Posterior vena cava (tissue), 2 donors: ENCODE measurements at places on chromosomes 7 and 10.
A peak's percentile ranks its signal among the peaks of the same experiment; 100 is the strongest.

- no peak for DNase-seq
Measured at GRCh38 chr10:112815269-112816032, 134.6 kb upstream of the TCF7L2 start.

DNA sequence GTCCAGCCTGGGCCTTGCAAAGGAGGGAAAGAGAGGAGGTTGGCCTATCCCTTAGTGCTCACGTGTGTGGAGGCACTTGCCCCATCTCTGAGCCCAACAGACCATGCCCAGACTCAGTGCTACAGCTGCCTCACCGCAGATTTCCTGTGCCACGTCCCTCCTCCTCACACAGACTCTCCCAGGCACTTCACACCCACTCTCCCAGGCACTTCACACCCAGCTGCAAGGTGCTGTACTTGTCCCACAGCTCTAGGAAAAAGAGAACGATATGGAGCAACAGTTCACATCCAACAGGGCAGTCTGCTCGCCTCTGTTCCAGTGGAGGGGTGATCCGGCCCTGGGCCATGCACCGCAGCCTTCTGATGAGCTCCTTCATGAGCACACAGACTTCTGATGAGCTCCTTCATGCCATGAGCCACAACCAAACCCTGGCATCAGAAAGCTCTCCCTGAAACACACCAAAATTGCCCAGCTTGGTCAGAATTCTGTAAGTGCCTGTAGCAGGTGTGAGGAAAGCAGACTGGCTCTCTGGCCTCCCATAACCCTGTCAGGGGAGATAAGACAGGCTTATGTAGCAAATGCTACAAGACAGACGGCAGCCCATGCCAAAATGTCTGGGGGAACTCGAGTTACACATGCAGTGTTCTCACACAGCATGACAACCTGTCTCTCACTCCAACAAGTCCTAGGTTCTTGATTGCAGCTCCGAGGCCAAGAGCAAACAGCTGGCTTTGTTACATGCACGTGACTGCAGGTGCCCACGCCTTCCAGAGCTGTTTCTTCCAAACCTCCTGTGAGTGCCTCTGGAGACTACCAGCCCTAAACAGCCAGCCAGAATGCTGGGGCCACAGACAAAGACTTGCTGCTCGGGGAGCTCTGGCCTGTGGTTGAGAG, 348.5 kb downstream of the GRID1 start:
- no peak for DNase-seq

GRCh38 chr7:34019301-34019790, 114.0 kb downstream of the BMPER start:
- no peak for DNase-seq

- DNase-seq: no peak
Measured at GRCh38 chr10:31582365-31583052, 263.5 kb downstream of the ZEB1 start.

GRCh38 chr10:22285130-22285529, 31.1 kb upstream of the COMMD3 start:
- no peak for DNase-seq

GRCh38 chr7:7843240-7843639, 124.8 kb upstream of the RPA3 start:
- DNase-seq: no peak

GRCh38 chr7:90625562-90625961, 29.4 kb downstream of the CDK14 start:
- no peak for DNase-seq

DNA sequence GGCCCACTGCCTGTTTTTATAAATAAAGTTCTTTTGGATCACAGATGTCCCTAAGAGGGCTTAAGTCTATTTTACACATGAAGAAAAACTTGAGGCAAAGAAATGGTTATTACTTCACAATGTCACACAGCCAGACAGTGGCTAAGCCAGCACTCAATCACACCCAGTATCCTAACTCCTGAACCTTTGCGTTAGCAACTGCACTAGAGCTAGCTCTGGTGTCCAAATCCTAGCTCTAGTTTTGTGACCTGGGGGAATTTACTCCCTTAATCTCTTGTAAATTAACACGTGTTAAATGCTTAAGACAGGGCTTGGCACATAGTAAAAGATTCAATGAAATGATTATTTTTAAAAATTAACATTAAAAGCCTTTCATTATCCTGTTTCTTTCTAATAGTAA, 49.0 kb upstream of the TPK1 start:
- DNase-seq: no peak

- no peak for DNase-seq
Measured at GRCh38 chr7:106039486-106040060, 72.5 kb downstream of the SYPL1 start.

- DNase-seq: no peak
Measured at GRCh38 chr7:93923296-93923695, 1.8 kb downstream of the GNG11 start.

GRCh38 chr7:136868496-136869000, at the start of gene CHRM2:
Gene CHRM2, plus strand, starts transcription at chr7:136868652. Its CDS starts 146,214 bp downstream, at chr7:137014866.
- DNase-seq: no peak

DNA sequence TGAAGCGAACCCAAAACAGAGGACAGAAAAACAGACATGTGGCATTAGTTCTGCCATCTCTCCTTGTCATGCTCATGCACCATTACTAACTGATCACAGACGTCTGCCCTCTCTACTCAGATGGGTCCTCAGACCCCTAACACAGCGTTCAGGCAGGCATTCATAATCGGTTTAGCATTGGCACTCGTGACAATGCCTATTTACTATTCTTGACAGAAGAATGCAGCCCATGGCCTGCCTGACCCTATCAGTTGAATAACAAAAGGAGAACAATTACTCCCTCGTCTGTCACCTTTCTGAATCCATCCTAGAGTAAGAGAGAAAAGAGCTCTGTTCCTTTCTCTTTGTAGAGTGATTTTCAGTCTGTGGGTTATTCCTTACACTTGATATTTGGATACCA, 194.6 kb upstream of the PHYHIPL start:
- no peak for DNase-seq

- DNase-seq: no peak
Measured at GRCh38 chr10:6916601-6917000, 336.5 kb upstream of the PRKCQ start.

- DNase-seq: no peak
Measured at GRCh38 chr7:134645478-134645877, 1.2 kb upstream of the BPGM start.

GRCh38 chr7:1664711-1665548, 5.1 kb upstream of the ELFN1 start:
- peak; percentile 86 for DNase-seq

DNA sequence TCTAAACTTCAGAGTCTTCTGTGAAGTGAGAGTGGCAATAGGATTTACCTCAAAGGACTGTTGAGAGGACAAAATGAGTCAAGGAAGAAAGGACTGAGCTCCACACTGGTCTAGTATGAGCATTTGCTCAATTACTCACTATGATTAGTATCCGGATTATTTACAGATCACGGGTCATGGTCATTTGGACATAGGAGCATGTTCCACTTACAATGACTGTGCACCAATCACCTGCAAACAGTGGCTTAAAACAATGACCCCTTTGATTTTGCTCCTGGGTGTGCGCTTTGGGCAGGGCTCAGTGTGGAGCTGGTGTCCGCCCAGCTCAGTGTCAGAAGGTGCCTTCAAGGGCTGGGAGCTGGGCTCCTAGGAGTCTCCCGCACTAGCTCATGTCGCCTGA, 225.4 kb downstream of the TCERG1L start:
- DNase-seq: peak; percentile 35

GRCh38 chr10:131669838-131670237, 231.0 kb upstream of the PPP2R2D start:
- DNase-seq: no peak

GRCh38 chr10:46006219-46006618, 24.2 kb downstream of the NCOA4 start:
- no peak for DNase-seq

DNA sequence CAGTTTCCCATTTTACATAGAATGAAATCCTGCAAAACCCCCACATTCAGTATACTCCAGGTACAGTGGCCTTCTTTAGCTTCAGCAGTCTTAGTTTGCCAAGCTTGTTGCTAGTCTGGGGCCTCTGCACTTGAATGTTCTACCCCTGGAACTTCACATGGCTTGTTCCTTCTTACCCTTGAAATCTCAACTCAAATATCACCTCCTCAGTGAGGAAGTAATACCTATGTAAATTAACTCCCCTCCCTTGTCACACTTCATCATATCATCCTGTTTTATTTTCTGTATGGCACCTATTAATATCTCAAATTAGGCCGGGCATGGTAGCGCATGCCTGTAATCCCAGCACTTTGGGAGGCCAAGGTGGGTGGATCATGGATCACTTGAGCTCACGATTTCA, 163.8 kb upstream of the KAT6B start:
- DNase-seq: no peak

- DNase-seq: no peak
Measured at GRCh38 chr10:118209215-118209614, 132.9 kb downstream of the FAM204A start.

DNA sequence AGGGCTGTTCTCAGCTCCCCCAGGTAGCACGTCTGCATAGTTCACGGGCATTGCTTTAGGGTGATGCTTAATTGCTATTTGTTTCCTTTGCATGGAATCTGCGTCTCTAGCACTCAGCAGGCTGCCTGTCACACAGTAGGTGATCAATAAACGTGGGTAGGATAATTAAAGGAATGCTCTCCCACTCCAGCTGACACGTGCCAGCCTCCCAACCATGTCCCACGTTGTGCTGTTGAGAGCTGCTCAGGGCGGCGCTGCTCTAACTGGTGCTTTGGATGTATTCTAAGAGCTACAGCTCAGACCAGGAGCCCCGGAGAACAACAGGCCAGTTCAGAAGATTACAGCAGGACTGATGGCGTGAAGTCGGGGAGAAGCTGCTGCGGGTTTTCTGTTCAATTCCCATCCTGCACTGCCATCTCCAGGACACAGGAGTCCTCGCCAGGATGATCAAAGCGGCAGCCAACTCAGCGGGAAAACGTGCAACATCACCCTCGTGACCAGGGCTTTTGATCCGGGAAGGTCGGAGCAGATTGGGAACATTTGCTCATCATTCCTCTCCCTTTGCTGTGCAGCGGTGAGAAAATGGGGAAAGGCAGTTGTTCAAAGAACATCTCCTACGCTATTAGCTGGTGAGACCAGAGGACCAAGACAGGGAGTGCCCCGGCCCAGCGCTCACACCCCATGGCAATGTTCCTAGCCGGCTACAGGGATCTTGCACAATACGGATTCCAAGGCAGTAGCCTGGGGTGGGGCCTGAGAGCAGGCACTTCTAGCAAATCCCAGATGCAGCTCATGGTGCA, 50.5 kb upstream of the FOXK1 start:
- DNase-seq: peak; percentile 95

DNA sequence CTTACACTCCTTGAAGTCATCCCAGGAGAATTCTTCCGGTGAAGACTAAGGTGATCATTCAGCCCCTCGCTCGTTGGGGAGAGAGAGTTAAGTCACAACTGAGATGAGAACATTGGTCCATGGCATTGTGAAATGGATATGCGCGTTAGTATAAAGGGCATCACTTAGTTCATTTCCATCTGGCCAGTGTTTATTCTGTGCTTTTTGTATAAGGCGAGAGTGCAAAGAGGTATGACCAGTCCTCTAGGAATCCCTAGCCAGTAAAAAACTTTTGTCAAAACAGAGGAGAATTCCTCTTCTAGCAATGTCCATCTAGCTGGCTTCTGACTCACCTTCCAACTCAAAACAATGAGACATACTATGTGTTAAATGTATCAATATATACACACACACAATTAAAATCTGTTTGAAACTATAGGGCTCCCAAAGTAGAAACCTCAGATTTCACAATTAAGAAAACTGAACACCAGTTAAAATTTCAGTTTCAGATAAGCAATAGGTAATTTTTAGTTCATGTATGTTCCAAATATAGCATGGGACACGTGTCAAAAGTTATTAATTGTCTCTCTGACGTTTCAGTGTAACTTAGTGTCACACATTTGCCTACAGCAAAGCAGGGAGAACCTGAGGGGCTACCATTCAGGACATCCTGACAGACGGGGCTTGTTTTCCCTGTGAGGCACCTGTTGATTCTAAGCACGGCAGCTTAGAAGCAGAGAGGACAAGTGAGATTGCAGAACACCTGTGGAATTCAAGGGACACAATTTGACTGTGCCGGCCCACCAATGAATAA, 158.9 kb downstream of the KLF6 start:
- DNase-seq: no peak

DNA sequence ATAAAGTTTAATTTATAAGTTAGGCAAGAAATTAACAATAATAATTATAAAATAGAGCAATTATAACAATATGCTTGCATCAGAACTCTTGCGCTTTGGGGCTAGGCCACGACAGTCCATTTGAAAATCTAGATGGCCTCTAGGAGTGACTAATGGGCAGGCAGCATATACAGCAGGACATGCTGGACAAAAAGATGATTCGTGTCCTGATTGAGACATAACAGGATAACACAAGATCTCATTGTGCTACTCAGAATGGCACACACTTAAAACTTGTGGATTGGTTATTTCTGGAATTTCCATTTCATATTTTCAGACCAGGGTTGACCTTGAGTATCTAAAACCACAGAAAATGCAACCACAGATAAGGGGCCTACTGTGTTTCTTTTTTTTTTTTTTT, 27.5 kb downstream of the CTNNA3 start:
- DNase-seq: no peak

GRCh38 chr7:44700322-44700721, 48.3 kb upstream of the ZMIZ2 start:
- peak; percentile 44 for DNase-seq

GRCh38 chr7:95865716-95866371, 93.5 kb downstream of the DYNC1I1 start:
- DNase-seq: no peak

DNA sequence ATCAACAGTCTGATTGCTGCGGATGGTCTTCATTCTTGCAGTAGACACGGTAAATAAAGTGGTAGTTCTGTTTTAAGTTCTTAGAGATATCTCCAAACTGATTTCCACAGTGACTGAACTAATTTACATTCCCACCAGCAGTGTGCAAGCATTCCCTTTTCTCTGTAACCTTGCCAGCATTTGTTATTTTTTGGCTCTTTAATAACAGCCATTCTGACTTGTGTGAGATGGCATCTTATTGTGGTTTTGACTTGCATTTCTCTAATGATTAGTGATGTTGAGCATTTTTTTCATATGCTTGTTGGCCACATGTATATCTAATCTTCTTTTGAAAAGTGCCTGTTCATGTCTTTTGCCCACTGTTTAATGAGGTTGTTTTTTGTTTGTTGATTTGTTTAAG, 30.2 kb upstream of the CXCL12 start:
- no peak for DNase-seq

DNA sequence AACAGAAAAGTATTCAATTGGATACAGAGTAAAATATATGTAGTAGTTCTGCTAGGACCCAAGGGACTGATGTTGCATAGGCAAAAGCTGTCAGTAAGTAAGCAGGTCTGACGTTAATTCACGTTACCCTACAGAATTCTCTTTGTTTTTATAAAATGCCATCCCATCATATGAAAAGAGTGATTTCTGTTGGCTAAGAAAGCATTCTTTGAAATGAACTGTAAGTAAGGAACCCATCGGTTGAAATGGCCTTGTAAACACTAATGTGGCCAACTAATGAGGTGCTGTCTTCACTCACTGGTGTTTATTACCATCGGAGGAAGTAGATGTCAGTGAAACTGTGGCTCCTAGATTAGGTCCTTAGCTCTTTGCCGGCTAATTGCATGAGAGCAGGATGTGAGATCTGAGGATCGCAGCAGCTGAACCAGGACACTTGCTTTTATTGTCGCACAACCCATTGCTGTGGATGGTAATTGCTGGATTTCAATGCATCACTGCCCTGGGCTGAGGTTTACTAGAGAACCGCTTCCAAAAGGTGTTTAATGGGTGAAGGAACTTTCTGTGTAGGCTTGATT, 49.5 kb downstream of the UBE3C start:
- DNase-seq: no peak
